NCI-H2081 treated with DMSO at 0.1 percent for 48 hours (cell line): ENCODE measurements at places on chromosomes 2 and 18.

GRCh38 chr2:126864861-126865260, 33.8 kb upstream of the TEX51 start:
- no peak for DNase-seq

DNA sequence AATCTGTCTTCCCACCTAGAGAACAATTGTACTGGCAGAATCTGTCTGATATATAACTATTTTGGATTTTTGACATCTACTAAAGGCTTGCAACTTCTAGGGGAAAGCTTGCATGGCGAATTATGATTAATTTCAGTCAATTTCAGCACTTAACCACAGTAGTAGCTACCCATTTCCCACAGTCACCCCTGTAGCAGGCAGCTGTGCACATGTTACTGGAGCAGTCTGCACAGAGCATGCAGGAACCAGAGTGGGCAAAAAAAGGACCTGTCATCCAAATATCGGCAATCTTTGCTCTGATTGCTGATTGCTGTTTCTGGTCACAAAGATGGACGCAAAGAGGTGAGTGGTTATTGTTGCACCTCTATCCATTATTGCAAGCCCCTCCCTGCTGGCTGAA, 473.3 kb downstream of the SPAG16 start:
- no peak for DNase-seq

DNA sequence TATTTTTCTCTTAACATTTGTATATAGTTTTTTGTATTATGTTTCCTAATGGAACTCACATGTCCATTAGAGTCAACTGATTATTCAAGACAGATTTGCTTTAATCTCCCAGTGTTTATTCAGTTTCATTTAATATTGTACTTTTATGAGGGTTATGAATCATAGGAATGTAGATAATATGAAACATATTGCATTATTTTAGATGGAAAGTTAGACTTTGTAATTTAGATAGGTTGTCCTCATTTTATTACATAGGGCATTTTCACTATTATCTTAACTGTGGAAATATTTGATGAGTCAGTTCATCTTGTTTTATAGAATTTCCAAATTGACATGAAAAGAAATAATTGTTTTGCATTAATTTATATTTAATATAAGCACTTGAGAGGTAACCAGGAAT, 240.8 kb downstream of the PLCL1 start:
- DNase-seq: no peak

GRCh38 chr18:21815101-21815500, 74.5 kb downstream of the MIB1 start:
- no peak for DNase-seq

DNA sequence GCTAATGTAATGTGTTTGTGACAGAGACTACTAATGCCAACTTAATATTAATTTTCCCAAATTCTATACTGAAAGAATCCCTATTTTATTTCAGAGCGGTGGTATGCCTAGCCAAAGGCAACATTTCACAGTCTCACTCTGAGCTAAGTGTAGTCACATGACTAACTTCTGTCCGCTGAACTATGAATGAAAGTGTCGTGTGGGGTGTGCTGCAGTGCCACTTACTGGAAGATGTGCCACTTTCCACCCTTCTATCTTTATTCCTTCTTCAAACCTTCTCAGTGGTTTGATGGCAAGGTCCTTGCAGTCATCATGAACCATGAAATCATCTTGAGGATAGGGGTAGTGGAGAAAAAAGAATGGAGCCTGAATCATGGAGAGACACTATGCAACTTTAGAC, 47.3 kb upstream of the C1D start:
- no peak for DNase-seq

- no peak for DNase-seq
Observed at GRCh38 chr2:8427211-8427610, 254.6 kb upstream of the ID2 start.

DNA sequence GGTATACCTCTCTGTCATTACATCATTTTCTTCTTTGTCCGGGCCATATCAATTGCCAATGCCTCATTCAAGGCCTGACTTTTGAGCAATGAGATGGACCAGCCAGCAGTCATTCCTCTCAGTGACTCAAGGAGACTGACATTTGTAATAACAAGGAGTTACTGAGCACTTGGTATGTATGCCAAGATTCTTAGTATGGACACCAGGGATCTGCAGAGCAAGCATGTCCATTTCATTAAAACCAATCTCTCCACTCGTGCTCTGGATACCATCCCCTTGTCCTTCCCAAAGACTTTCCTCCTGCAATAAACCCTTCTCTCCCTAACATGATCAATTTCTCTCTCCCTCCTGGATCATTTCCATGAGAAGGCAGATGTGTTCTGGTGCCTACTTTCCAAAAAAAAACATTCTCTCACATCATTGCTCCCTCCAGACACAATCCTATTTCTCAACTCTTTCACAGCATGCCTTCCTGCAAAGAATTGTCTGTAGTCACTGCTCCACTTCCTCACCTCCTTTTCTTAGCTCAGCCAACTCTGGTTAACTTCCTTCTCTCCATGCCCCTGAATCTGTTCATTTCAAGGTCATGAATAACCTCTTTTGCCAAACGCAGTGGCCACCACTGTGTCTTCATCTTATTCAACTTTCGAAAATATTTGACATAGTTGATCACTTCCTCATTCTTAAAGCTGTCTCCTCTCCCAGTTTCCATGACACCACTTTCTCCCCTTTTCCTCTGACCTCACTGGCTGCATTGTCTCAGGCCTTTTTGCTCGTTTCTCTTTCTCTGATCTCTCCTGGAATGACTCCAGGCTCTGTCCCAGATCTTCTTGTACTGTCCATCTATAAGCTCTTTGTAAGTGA, 102.8 kb upstream of the CYP1B1 start:
- no peak for DNase-seq

- DNase-seq: no peak
Observed at GRCh38 chr18:35158728-35159450, 81.9 kb upstream of the ZNF397 start.

- DNase-seq: no peak
Observed at GRCh38 chr2:127371037-127371436, 16.7 kb downstream of the MAP3K2 start.

- no peak for DNase-seq
Observed at GRCh38 chr2:216389570-216389969, 17.3 kb upstream of the MARCHF4 start.

- no peak for DNase-seq
Observed at GRCh38 chr2:224562831-224563230, 22.3 kb downstream of the CUL3 start.

GRCh38 chr2:166000401-166000800, 46.8 kb upstream of the TTC21B start:
- no peak for DNase-seq

DNA sequence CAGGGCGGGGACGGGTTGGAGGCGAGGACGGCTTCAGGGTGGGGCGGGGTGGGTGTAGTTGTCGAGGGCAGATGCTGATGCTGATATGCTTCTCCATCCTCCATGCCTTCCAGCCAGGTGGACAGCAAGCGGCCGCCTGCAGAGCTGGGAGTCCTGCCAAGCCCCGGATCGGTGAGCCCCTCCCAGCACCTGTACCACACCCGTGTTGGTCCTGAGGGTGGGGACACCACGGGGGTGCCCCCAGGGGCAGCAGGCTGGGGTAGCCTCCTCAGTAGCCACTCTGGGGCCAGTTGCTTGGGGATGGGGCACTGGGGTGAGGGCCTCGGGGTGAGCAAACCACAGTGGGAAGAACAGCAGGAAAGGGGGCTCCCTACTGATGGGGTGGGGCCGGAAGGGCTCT, 2.6 kb downstream of the ANO7 start:
- DNase-seq: no peak

DNA sequence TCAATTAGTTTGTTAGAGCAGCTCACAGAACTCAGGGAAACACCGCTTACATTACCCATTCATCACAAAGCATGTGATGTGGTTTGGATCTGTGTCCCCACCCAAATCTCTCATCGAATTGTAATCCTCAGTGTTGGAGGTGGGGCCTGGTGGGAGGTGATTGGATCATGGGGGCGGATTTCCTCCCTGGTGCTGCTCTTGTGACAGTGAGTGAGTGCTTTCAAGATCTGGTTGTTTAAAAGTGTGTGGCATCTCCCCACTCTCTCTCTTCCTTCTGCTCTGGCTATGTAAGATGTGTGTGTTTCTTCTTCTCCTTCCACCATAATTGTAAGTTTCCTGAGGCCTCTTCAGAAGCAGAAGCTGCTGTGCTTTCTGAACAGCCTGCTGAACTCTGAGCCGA, 63.5 kb upstream of the AGPS start:
- no peak for DNase-seq
